Suprapubic skin (tissue), 4 donors: ENCODE measurements at places on chromosomes 5 and 9.
A peak's percentile ranks its signal among the peaks of the same experiment; 100 is the strongest.

DNA sequence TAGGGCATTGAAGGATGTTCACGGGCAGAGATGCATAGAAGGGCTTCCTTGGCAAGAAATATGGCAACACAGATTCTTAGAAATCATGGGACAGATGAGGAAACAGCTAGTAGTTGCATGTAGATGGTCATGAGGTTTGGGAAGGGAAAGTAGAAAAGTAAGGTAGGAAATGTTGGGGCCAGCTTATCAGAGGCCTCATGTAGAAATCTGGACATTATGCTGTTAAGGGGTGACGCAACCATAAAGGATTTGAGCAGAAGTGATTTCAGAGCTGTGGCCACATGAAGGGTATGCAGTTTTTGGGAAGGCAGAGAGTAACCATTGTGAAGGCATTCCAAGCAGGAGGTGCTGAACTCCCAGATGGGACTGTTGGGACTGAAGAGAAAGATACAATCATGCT lies 224.0 kb downstream of the ARHGAP26 start:
- no peak overlapping the region for H3K27ac ChIP-seq
- no peaks in the 10 kb centered on the region for H3K36me3 ChIP-seq
- H3K4me3 ChIP-seq: no peak overlapping the region
- no peaks in the 10 kb centered on the region for H3K27me3 ChIP-seq

DNA sequence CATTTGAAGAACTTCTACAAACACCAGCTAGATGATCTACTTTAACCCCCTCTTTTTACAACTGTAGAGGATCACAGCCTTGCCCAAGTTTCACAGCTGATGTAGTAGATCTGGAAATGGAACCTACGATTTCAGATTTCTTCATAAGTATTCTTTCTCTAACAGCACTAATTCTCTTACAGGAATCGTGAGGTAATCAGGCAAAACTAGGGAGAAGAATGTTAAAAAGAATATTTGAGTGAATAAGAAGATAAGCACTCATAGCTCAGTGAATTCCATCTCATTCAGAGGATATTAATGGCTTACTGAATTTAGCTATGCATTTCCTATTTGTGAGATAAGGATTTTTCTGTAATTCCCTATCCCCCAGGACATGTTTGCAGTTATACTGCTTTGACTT lies 42.1 kb downstream of the NADK2 start:
- no peaks in the 10 kb centered on the region for H3K4me1 ChIP-seq
- H3K4me3 ChIP-seq: no peak overlapping the region
- H3K36me3 ChIP-seq: peaks cover 54% of the 10 kb centered on the region
- no peak overlapping the region for H3K27ac ChIP-seq
- DNase-seq: no peak

DNA sequence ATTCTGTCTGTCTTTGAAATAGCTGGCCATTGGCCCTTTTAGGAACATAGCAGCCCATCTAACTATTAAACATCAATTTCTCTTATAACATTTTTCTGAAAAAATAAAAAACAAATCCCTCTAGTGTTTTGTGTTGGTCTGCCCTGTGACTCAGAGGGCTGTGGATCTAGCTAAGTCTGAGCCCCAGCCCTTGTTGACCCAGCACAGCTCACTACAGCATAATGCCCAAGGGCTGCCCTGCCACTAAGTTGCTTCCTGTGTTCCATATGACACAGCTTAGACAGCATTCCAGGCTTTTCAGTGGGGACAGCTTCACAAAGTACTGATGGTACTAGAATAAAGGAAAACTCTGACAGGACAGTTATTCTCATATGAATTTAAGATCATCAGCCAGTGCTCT lies 136.0 kb downstream of the SCAMP1 start:
- no peaks in the 10 kb centered on the region for H3K36me3 ChIP-seq
- H3K27ac ChIP-seq: no peak overlapping the region
- no peak overlapping the region for H3K4me3 ChIP-seq
- H3K27me3 ChIP-seq: no peaks in the 10 kb centered on the region
- H3K4me1 ChIP-seq: peaks cover 18% of the 10 kb centered on the region

GRCh38 chr9:94872083-94872833 lies 145.8 kb downstream of the AOPEP start:
- H3K4me3 ChIP-seq: no peak overlapping the region
- H3K36me3 ChIP-seq: no peaks in the 10 kb centered on the region
- DNase-seq: no peak
- H3K27me3 ChIP-seq: no peaks in the 10 kb centered on the region

GRCh38 chr5:3789519-3790193 lies 194.0 kb downstream of the IRX1 start:
- no peaks in the 10 kb centered on the region for H3K4me1 ChIP-seq
- no peak for DNase-seq
- H3K36me3 ChIP-seq: no peaks in the 10 kb centered on the region
- H3K27me3 ChIP-seq: peaks cover 3% of the 10 kb centered on the region
- no peak overlapping the region for H3K27ac ChIP-seq

GRCh38 chr5:42309865-42310264 lies 113.4 kb upstream of the GHR start:
- H3K27ac ChIP-seq: no peak overlapping the region
- DNase-seq: no peak
- H3K4me1 ChIP-seq: no peaks in the 10 kb centered on the region
- no peak overlapping the region for H3K4me3 ChIP-seq
- no peaks in the 10 kb centered on the region for H3K36me3 ChIP-seq

DNA sequence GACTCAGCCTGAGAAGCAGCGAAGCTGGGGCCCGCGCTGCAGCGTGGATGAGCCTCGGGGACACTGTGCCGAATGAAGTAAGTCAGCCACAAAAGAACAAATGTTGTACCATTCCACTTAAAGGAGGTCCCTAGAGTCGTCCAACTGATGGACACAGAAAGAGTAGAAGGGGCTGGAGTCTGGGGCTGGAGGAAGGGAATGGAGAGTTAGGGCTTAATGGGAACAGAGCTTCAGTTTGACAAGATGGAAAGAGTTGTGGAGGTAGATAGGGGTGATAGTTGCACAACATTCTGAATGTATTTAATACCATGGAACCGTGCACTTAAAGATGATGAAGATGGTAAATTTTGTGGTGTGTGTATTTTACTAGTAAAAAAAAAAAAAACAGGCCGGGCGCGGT lies 119.9 kb downstream of the EHMT1 start:
- no peak overlapping the region for H3K4me3 ChIP-seq
- peaks cover 37% of the 10 kb centered on the region for H3K36me3 ChIP-seq
- peaks cover 7% of the 10 kb centered on the region for H3K4me1 ChIP-seq

GRCh38 chr5:57432876-57433275 lies 49.7 kb downstream of the ACTBL2 start:
- no peaks in the 10 kb centered on the region for H3K27me3 ChIP-seq
- DNase-seq: no peak
- no peaks in the 10 kb centered on the region for H3K36me3 ChIP-seq
- H3K4me3 ChIP-seq: no peak overlapping the region
- no peaks in the 10 kb centered on the region for H3K4me1 ChIP-seq
- no peak overlapping the region for H3K27ac ChIP-seq

DNA sequence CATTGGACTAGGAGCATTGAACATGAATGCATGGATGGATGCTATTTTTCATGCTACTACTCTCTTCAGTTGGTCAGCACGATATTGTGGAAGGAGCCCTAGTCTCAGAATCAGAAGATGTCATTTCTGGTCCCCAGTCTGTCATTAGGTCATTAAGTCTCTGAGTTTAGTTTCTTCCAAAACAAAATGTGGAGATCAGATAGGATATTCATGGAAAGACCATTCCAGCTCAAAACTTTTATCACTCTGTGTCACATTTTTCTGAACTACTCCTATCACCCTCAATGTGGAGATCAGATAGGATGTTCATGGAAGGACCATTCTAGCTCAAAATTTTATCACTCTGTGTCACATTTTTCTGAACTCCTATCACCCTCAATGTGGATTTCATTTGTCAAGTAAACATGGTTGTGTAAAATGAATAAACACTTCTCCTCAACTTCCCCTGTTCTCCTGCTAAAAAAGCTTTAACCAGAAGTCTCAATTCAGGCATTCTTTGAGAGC lies 296.8 kb downstream of the MRPS30 start:
- H3K4me3 ChIP-seq: no peak overlapping the region
- no peak overlapping the region for H3K27ac ChIP-seq
- no peaks in the 10 kb centered on the region for H3K4me1 ChIP-seq
- H3K36me3 ChIP-seq: no peaks in the 10 kb centered on the region
- no peak for DNase-seq

GRCh38 chr5:171633776-171634470 lies 151.7 kb upstream of the SMIM23 start:
- peaks cover 35% of the 10 kb centered on the region for H3K27me3 ChIP-seq
- H3K36me3 ChIP-seq: no peaks in the 10 kb centered on the region
- H3K4me3 ChIP-seq: no peak overlapping the region
- no peak for DNase-seq

DNA sequence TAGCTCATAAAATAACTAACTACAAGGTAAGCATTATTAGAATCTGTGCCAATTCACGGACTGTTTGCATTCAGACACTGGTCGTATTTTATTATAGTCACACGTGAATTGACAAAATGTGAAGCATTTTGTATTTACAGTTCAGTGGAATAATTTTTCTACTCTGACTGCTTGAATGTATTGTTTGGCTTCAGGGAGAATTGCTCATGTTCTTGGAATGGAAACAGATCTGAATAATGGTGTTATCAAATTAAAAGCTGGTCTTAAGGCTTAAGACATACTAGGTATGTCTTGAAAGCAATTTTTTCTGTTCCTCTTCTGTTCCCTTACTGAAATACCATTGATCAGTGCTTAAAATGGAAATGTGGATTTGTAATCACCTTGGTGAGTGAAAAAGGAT lies 543.7 kb upstream of the TLE4 start:
- DNase-seq: no peak
- H3K36me3 ChIP-seq: no peaks in the 10 kb centered on the region
- no peak overlapping the region for H3K27ac ChIP-seq
- H3K27me3 ChIP-seq: no peaks in the 10 kb centered on the region

DNA sequence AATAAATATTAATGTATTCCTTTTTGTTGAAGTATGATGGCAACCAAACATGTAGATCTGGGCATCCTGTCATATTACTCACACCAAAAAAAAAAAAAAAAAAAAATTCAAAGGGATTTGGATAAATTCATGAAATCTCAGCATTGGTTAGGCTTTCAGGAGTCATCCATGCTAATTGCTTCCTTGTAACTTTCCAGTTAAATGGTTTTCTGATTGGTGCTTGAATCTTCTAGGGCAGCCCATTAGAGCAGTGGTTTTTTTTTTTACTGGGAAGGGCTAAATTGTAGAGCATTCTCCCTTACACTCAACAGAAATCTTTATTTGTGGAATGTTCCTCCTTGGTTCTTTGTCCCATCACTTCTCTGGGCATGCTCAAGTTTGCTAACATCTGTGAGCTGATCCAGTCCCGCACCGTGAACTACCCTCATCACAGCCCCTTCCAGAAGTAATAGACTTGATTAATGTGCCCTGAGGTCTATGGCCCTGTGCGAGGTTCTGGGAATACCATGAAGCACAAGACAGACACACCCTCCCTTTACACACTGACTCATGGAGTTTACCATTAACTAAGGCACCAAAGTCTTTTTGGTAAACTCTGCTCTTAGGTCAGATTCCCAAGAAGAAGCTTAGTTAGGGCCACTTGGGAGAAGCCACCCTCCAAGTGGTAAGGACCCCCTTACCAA lies 56.0 kb downstream of the RGS3 start:
- H3K4me3 ChIP-seq: no peak overlapping the region
- H3K27ac ChIP-seq: no peak overlapping the region
- no peak for DNase-seq
- H3K4me1 ChIP-seq: peaks cover 26% of the 10 kb centered on the region

GRCh38 chr5:160133071-160133917 lies 14.0 kb upstream of the PWWP2A start:
- peaks cover 12% of the 10 kb centered on the region for H3K4me1 ChIP-seq
- no peaks in the 10 kb centered on the region for H3K27me3 ChIP-seq
- H3K27ac ChIP-seq: peak overlapping the region; percentile 72
- peak; percentile 67 for DNase-seq
- H3K36me3 ChIP-seq: no peaks in the 10 kb centered on the region
- H3K4me3 ChIP-seq: no peak overlapping the region

DNA sequence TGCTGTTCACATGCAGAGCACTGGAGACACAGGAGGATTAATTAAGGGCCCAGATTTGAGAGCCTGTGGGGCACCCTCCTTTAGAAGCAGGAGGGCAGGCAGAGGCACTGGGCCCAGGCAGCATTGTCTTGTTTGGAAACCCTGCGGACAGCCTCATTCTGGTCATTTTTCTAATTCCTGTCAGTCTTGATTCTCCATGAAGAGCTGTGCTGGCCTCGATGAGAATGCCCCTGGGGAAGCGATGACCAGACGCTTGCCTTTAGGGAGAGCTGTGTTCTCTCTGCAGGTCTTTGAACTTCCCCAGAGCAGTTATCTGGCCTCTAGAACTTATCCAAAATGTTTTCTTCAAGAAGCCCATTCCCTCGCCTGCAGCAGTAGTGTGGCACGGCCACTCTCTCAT lies 117.8 kb upstream of the PTCH1 start:
- DNase-seq: no peak
- H3K4me3 ChIP-seq: no peak overlapping the region
- no peaks in the 10 kb centered on the region for H3K27me3 ChIP-seq
- H3K36me3 ChIP-seq: no peaks in the 10 kb centered on the region
- H3K27ac ChIP-seq: no peak overlapping the region

DNA sequence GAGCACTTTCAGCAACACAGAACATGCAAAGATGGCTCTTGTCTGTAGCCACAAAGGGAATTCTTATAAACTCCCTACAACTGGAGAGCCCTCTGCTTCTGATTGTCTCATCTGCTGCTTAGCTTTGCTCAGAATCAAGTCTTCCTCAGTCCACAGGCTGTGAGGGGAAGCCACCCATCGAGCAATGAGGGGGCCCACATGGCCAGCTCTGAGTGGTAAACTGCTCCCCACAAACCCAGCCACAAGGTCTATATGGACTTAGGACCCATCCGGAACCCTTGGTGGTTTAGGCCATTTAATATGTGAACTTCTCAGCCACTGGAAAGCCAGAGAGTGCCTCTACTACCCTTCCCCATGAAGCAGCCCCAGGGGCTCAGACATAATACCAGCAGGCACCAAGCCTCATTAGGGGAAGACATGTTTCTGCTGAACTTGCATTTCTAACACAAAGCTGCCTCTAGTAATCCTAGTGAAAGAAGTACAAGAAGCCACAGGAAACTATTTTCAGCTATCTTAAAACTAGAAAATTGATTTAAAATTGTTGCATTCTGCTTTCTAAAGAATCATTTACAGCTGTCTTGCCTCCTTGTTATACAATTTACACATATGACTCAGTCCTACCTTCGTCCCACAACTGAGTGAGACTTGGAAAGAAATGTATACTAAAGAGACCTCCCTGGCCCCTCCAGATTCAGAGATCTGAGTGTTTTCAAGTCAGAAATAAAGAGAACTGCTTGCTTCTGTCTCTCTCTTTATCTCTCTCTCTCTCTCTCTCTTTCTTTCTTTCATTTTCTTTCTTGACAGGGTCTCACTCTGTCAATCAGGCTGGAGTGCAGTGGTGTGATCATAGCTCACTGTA lies 90.2 kb downstream of the ESM1 start:
- H3K36me3 ChIP-seq: no peaks in the 10 kb centered on the region
- H3K4me3 ChIP-seq: no peak overlapping the region
- H3K27me3 ChIP-seq: peaks cover 9% of the 10 kb centered on the region
- no peak overlapping the region for H3K27ac ChIP-seq
- H3K4me1 ChIP-seq: no peaks in the 10 kb centered on the region

GRCh38 chr9:128008171-128008570 lies 27.4 kb upstream of the EEIG1 start:
- no peak overlapping the region for H3K4me3 ChIP-seq
- DNase-seq: no peak
- peaks cover 14% of the 10 kb centered on the region for H3K4me1 ChIP-seq
- no peak overlapping the region for H3K27ac ChIP-seq
- H3K27me3 ChIP-seq: no peaks in the 10 kb centered on the region
